ENCODE measurements at places on chromosomes 5 and 9.

DNA sequence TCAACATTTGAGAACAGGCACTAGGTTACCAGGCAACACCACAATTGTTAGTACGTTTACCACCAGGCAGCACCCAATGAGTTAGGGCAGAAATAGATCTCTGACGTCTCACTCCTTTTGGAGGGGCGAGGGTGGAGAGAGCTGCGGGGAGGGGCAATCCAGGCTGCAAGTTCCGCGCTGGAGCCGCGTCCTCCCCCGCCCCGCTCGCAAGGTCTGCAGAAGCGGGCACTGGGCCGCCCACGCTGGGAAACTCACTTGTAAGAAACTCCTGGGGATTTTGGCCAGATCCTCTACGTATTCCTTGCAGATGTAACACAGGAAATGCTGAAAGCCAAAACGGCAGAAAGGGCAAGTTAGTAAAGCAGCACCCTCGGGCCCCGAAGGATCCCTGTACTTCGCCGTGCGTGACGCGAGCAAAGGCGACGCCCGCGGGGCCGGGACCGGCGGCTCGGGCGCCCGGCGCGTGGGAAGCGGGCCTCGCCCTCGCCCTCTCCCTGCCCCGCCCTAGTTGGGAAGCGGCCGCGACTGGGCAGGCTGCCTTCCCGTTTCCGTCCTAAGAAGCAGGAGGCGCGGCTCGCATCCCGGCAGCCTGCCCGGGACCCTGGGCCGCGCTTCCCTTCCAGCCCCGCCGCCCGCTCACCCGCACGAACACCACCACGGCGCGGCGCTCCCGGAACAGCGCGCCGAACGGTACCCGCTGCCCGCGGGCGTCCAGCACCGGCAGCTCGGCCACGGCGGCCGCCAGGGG, 493 bp downstream of the PRXL2C start:
- DNase-seq = peak; percentile 88

DNA sequence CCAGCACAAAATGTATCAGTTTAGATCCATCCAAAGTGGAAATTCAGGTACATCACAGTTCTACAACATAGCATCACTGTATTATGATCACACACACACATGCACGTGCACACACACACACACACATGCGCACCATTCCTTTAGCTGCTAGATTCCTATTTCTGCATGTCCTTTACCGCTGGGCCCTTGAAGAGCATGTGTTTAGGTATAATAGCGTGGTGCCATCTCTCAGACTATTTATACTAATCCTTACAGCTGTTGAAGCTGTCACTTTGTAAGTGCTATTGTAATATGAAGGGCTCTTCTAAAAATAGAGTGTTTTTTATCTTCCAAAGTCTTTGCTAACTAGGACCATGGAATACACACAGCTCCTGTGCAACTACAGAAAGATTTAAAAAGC, 308.8 kb upstream of the TRPC7 start:
- DNase-seq = no peak

DNA sequence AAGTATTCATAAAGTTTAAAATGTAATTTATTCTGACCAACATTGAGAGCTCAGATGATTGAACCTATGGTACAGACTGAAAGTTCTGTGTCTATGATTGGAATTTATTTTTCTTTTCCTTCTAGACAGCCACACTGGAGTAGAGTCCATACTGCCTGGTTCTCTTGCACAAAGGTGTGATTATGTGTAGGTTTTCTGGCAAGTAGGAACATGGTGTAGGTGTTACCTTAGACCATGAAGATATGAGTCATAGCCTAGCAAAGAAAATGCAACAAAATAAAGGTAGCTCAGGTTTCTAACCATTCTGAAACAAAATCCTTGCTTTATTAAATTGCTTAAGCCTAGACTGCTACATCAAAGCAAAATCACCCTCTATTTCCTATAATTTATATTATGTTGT, 143.4 kb downstream of the CDH12 start:
- DNase-seq = no peak

- peak; percentile 46 for DNase-seq
Measured at GRCh38 chr9:121640076-121640475, 11.4 kb upstream of the DAB2IP start.

DNA sequence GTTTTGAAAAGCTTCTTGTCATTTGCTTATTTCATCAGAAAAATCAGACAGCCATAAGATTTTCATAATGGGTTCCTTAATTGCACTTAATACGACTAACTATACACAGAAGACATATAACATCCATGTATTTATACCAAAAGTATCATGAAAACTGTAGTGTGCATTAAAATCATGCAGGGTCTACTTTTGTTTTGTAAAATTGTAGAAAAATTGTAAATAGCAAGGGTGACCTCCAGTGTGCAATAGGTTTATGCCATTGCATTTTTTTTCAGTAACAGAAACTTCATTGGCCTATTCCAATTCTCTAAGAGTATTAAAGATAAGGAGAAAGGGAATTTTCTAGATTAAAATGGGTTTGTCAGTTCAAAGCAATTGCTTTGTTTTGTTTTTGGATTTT, 307.6 kb downstream of the KIAA0825 start:
- DNase-seq = no peak

- DNase-seq = no peak
Measured at GRCh38 chr5:172911628-172911880, 47.7 kb upstream of the RPL26L1 start.

GRCh38 chr5:34587355-34588241, 68.5 kb upstream of the RAI14 start:
- DNase-seq = peak; percentile 87

GRCh38 chr5:55570570-55570969, 35.8 kb upstream of the PLPP1 start:
- no peak for DNase-seq

DNA sequence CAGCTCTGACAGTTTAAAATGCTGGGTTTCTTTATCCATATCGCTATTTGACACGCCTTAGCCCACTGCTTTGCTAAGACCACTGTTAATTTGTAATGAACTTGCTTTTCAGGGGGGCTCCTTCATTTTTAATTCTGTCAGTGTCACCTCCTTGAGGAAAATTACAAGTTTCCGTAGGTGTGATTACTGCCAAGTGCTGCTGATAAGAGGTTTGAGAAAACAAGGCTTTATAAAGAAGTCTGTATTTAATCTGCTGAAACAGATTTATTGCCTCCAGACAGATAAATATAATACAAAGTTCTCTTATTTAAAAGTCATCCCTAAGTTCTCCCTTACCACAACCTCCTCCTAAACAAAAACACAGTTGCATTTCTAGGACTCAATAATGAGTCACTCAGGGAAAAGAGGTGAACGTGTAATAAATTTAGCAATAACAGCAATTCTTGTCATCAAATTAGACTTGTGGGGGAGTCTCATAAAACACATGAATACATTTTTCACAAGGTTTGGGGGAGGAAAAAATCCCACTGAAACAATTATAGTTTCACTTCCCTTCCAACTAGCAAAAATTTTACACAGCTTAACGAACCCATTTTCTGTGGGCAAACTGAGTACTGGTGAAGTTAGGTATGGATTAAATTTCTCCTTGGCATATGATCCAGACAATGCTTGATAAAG, 72.8 kb downstream of the MAPKAP1 start:
- DNase-seq = peak; percentile 51

DNA sequence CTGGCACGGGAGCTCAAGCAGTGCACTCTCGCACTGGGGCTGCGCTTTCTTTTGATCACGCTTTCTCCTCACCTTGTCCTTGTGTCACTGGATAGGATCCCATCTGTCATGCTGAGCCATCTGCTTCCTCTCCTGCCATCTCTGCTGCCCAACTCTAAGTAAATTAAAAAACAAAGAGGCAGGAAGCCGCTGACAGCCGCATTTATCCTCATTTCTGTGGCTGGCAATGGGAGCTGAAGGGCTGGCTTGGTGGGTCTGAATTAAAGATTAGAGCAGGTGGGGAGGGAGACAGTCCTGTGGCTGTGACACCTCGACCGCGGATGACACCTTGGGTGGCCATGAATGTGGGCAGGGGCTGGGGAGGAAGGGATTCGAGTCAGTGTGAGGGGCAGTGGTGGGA, 159.2 kb upstream of the ALDH1B1 start:
- DNase-seq = no peak

DNA sequence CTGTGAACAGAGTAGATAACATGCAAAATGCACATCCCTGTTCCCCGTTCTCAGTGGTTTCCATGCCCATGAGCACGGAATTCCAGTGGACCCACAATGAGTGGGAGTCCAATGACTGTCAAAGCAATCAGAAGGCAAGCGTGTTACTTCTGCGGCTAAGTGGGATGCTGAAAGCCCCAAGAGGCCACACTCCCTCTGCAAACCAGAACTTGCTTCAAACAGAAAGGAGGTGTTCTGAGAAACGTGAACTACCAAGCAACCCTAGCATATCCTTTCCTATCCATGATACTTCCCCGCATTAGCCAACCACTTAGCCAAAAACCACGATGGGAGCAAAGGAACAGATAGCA, 21.7 kb upstream of the MVB12B start:
- DNase-seq = no peak

DNA sequence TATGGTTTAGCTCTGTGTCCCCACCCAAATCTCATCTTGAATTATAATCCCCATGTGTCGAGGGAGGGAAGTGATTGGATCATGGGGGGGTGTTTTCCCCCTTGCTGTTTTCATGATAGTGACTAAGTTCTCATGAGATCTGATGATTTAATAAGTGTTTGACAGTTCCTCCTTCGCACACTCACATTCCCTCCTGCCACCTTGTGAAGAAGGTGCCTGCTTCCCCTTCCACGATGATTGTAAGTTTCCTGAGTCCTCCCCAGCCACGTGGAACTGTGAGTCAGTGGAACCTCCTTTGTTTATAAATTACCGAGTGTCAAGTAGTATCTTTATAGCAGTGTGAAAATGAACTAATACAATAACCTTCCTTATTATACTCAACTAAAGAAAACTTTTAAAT, 24.3 kb upstream of the TEX10 start:
- no peak for DNase-seq

DNA sequence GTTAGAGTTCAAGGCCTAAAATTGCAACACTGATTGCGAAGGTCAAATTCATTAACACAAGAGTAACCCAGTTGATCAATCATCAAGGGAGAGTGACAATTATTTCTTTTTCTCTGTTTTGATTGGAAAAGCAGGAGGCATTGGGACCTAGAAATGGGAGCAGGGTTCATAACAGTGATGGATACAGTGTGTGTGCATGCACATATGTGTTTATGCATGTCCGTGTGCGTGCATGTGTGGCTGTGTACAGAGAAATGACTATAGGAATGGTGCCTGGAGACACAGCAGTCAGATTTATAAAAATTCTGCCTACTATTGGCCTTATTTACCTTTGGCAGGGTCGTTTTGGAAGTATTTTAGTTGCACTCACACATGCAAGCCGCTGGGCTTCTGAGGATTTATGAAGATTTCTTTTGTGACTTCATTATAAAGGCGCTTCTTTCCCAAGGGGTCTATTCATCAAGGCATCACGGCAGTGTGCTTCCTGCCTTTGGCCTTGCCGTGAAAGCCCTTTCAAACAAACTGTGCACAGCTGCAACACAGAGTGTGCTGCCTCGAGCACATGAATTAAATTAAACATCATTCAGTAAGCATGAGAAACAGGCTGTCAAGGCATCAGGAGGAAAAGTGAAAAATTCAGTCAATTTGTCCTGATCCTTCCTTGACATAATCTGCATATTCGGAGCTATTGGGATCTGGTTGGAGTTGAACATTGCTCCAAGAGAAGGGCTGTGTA, 122.8 kb upstream of the PUM3 start:
- DNase-seq = no peak

DNA sequence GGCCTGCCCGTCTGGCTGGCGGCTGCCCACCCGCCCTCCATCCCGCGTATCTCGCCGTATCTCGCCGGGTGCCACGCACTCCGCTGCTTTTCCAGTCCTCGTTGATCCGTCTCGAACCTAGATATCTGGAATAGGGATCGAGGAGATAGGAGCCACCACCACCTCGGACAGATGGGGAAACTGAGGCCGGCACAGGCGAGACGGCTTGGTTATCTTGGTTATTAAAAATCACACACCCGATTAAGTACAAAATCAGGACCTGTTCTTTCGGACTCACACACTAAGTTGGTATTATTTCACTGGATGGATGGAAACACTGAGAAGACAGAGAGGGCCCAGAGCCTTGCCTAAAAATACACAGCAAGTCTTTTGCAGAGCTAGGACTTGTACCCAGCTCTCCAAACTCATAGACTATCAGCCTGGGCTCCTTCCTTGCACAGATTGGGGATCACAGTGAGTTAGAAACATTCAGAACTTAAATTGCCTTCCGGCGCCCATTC, 678 bp downstream of the SLC26A2 start:
- DNase-seq = no peak

DNA sequence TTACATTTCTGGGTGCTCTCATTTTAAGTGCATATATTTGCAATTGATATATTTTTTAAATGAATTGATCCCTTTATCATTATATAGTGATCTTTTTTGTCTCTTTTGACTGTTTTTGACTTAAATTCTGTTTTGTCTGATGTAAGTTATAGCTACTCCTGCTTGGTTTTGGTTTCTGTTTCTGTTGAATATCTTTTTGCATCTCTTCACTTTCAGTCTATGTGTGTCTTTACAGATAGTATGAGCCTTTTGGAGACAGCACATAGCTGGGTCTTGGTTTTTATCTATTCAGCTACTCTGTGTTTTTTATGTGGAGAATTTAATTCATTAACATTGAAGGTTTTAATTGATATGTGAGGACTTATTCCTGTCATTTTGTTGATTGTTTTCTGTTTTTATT, 311.3 kb downstream of the SPATA31D1 start:
- no peak for DNase-seq

DNA sequence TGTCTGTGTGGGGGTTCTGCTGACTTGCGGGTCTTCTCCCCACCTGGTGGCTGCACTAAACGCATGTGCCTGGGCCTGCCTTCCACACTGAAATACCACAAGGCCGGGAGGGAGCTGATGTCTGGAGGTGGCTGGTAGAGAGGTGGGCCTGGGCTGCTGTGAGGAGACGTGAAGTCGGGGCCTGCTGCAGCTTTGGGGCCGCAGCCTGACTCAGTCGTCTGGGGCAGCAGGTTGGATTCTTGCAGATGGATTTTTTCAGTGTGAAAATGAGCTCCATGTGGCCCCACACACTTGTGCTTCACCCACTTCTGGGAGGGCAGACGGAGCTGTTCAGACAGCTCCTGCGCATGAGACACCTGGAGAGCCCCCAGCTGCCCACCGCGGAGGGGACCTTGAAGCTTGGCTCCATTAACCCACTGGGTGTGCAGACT, 29.3 kb downstream of the COL5A1 start:
- DNase-seq = no peak

DNA sequence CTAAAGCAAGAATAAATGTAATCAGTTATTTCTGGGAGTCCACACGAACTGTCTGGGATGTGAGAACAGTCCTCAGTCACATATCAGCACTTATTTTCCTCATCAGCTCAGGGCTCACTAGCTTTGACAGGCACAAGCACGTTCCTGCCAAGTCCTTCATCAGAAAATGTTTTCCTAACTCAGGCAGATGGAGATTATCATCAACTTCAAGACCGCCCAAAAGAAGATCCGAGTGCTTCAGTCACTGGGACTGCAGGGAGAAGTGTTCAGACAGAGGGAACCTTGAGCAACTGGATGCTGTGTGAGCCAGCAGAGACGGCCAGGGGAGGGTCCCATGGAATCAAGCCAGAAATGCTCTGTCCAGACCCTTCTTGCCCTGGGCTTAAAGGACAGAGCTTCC, 189.4 kb downstream of the NXNL2 start:
- no peak for DNase-seq

- peak; percentile 28 for DNase-seq
Measured at GRCh38 chr5:84301535-84301934, 83.1 kb downstream of the EDIL3 start.

GRCh38 chr5:147450606-147451005, 59.3 kb downstream of the DPYSL3 start:
- DNase-seq = no peak
